ENCODE measurements at places on chromosomes 4 and X. TPM values are rescaled to one million over a fixed set of nuclear protein-coding genes. Genes with fewer than 3 reads are reported as not detected.

The BEND4 gene
- total RNA-seq: 0.85 TPM

The CLNK gene
- not detected for total RNA-seq

The TLR10 gene
- 2.7 TPM for total RNA-seq

- H3K4me3 ChIP-seq: no peak overlapping the region
- no peak for DNase-seq
- no peak overlapping the region for H3K27ac ChIP-seq
- no peaks in the 10 kb centered on the region for H3K4me1 ChIP-seq
These were observed 19.9 kb upstream of the PJA1 start for GRCh38 chrX:69185141-69185540.

DNA sequence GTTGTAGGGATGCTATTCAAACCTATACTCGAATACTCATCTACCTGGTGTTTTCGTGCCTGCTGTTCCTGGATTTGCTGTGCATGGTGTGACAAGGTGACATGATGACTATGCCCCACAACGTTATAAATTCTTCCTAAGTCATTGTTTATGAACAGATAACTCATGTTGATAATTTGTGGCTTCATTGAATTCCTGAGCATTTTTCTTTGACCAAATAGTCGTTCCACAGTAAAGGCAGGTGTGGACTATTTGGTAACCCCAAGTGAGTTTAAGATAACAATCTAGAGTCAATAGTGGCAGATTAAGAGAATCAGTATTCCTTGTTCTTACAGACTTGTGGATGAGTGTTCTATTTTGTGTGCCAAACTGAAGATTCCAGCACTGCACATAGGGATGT, 59.9 kb downstream of the SNX25 start:
- H3K4me3 ChIP-seq: no peak overlapping the region
- H3K36me3 ChIP-seq: peaks cover 52% of the 10 kb centered on the region
- H3K27ac ChIP-seq: no peak overlapping the region
- H3K4me1 ChIP-seq: peaks cover 11% of the 10 kb centered on the region

All from naive thymus-derived CD8-positive, alpha-beta T cell (primary cell).